CD4-positive, alpha-beta T cell treated with Interleukin-15 for 4 hours (primary cell): ENCODE measurements at places on chromosomes 11 and 22.

- DNase-seq: no peak
These were observed 44.6 kb downstream of the MYO7A start for GRCh38 chr11:77172666-77172982.

DNA sequence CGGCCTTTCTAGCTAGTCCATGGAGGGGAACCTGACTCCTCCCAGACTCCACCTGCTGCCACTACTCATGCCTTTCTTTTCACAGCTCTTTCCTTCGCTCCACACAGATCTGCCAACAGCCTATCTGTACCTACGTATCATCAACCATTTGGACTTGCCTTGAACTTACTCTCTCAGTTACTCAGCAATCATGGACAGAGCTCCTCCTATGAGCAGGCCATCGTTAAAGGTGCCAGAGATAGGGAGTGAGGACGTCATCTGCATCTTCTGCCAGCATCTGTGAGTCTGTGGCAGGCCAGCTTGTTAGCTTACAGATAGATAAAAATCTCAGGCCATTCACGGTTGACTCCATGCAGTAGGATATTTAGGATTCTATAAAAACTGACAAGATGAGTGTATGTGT, 162.9 kb upstream of the ZBED5 start:
- no peak for DNase-seq

DNA sequence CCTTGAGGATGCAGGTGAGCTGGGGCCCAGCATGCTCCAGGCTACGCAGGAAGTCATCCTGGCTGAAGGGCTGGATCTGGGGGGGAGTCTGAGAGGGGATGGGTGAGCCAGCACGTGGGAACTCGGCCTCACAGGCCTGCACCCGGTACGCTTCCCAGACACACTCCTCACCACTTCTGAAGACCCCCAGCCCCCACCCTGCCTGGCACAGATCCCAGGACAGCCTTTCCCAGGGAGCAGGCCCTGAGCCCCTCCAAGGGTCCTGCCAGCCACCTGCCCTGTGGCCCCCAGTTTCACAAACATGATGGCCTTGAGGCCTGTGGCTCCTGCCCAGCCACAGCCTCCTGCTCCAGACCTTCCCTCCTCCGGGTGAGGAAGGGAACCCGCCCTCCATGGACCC, 5.6 kb upstream of the PLXNB2 start:
- no peak for DNase-seq

DNA sequence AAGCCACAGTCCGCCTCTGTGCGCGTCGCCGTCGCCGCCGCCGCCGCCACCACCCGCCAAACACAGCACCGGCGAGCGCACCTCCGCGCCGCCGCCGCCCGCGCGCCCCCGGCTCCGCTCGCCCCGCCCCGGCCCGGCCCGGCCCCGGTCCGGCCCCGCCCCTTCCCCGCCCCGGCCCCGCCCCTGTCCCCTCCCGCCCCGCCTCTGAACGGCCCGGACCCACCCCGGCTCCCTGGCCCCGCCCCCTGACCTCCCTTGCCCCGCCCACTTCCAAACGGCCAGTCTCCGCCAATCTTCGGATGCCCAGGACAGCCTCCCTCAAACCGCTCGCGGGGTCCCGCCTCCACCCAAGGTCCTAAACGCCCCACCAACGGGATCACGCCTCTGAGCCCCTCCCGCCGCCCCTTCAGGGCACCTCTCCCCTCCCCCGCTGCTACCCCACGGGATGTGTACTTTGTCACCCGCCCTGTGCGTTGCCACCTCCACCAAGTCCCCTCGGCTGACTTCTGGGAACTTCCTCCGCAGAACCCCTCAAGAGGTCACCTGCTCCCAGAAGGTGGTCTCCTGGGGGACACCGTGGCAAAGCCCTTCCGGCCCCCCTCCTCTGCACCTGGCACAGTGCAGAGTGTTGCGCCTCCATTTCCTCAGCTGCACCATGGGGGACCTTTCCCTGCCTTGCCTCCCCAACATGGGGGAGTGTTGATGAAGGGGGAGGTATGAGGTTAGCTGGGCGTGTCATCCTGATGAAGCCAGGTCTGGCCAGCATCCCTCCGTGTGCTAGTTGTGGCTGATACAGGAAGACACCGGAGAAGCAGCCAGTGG, at the start of gene KIAA0930:
TSS of gene KIAA0930 (minus strand) at position 85 of the 822 bp plus-strand sequence. CDS start 191 bp downstream, outside the sequence.
- DNase-seq: peak; percentile 81

- DNase-seq: no peak
These were observed 665.4 kb downstream of the NTM start for GRCh38 chr11:132035766-132036165.

GRCh38 chr11:121534131-121535093, 81.6 kb upstream of the SORL1-AS1 start:
- no peak for DNase-seq

GRCh38 chr22:43555561-43556515, 144.0 kb downstream of the MPPED1 start:
- DNase-seq: no peak

GRCh38 chr11:7882860-7883259, 48.2 kb downstream of the OR10A6 start:
- no peak for DNase-seq

- DNase-seq: no peak
These were observed 809 bp downstream of the PDE2A start for GRCh38 chr11:72673284-72673942.

GRCh38 chr11:100706179-100706578, 19.1 kb downstream of the ARHGAP42 start:
- no peak for DNase-seq

- no peak for DNase-seq
These were observed 128.5 kb downstream of the CEP164 start for GRCh38 chr11:117456027-117456720.
